ENCODE measurements at places on chromosomes 1 and 21. TPM values are rescaled to one million over a fixed set of nuclear protein-coding genes. Genes with fewer than 3 reads are reported as not detected.
A peak's percentile ranks its signal among the peaks of the same experiment; 100 is the strongest.

- no peaks in the 10 kb centered on the region for H3K36me3 ChIP-seq
- no peak overlapping the region for H3K4me3 ChIP-seq
- DNase-seq: no peak
- no peaks in the 10 kb centered on the region for H3K27me3 ChIP-seq
- H3K4me1 ChIP-seq: no peaks in the 10 kb centered on the region
Measured at GRCh38 chr1:91567583-91567982, 66.9 kb downstream of the CDC7 start.

DNA sequence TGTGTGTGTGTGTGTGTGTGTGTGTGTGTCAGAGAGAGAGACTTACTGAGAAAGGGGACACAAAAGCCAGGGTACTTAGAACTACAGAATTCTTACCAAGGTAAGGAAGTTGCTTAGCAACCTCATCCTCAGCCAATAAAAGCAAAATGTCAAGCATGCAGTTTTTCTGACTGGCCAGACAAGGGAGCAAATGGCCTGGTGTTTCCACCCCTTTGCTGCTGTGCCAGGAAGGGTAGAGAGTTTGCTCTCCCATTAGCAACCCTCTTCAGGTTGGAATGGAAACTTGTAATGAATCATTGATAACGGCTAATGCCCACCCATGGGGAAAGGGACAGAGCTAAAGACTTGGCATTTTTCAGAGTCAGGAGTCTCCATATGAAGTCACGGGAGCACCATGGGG, 10.6 kb downstream of the RXRG start:
- no peaks in the 10 kb centered on the region for H3K4me1 ChIP-seq
- DNase-seq: no peak
- H3K27ac ChIP-seq: no peak overlapping the region
- H3K36me3 ChIP-seq: no peaks in the 10 kb centered on the region
- no peaks in the 10 kb centered on the region for H3K27me3 ChIP-seq

GRCh38 chr1:44775930-44776729, 790 bp downstream of the RPS8 start:
- H3K36me3 ChIP-seq: no peaks in the 10 kb centered on the region
- peak overlapping the region; percentile 81 for H3K27ac ChIP-seq
- H3K4me3 ChIP-seq: peak overlapping the region; percentile 74
- peaks cover 5% of the 10 kb centered on the region for H3K4me1 ChIP-seq
- no peaks in the 10 kb centered on the region for H3K27me3 ChIP-seq
- no peak for DNase-seq

- no peaks in the 10 kb centered on the region for H3K4me1 ChIP-seq
- H3K4me3 ChIP-seq: no peak overlapping the region
- no peaks in the 10 kb centered on the region for H3K27me3 ChIP-seq
- H3K36me3 ChIP-seq: no peaks in the 10 kb centered on the region
Measured at GRCh38 chr21:41890355-41890754, 11.2 kb upstream of the PRDM15 start.

DNA sequence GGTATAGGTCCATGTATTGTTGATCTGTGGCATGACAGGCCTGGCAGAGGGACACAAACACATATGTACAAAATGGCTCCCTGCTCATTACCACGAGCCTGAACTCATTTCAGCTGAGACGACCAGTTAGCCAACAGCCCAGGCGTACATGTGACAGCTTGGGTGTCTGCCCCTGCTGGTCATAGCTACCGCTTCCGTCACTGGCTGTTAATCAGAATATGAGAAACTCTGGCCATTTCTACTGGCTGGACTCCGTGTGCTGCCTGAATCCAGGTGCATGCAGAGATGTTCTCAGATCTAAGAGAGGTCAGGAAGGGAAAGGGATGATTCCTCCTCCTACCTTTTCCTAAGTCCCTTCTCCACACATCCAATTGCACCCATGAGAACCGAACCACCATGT, 144.5 kb downstream of the PBX1 start:
- H3K27me3 ChIP-seq: no peaks in the 10 kb centered on the region
- H3K36me3 ChIP-seq: no peaks in the 10 kb centered on the region
- H3K4me3 ChIP-seq: no peak overlapping the region
- H3K27ac ChIP-seq: no peak overlapping the region
- DNase-seq: no peak

DNA sequence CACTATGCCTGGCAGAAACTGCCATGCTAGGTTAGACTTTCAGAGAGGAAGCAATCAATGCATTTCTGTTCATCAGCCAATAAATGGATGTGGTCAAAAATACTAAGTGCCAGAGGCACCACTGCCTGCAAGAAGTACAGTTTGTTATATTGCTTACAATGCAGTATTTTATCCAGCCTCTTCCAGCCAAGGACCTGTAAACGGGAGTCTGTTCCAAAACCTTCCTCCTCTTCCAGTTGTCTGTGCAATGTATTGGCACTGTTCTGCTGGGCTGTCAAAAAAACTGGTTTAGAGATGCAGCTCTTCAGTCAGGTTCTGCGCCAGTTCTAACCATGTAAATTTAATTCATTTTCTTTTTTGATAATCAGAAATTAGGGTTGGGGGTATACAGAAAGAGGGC, 175.7 kb downstream of the EIF4G3 start:
- no peaks in the 10 kb centered on the region for H3K36me3 ChIP-seq
- no peaks in the 10 kb centered on the region for H3K27me3 ChIP-seq
- no peak overlapping the region for H3K4me3 ChIP-seq
- peaks cover 2% of the 10 kb centered on the region for H3K4me1 ChIP-seq

- H3K36me3 ChIP-seq: no peaks in the 10 kb centered on the region
- no peak overlapping the region for H3K4me3 ChIP-seq
- no peaks in the 10 kb centered on the region for H3K27me3 ChIP-seq
- DNase-seq: no peak
- no peaks in the 10 kb centered on the region for H3K4me1 ChIP-seq
- no peak overlapping the region for H3K27ac ChIP-seq
Measured at GRCh38 chr1:178411756-178412399, 84.9 kb downstream of the CLEC20A start.

DNA sequence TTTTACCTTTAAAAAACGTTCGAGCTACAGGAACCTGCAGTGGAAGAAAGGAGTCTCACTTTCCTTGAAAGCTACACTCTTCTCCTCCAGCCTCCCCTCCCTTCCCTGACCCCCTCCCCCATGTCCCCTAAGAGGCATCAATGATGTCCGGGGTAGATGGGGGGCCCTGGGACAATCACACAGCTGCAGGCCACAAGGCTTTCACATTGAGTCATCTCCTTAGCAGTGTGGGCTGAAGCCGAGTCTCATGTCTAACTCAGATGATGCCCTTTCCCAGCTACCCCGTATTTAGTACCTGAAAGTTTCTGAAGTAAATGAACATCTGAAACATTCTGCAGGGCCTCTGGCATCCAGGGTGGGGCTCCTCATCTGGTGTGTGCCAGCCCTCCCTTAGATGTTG, 6.3 kb upstream of the GPR25 start:
- DNase-seq: no peak
- peaks cover 3% of the 10 kb centered on the region for H3K4me1 ChIP-seq
- no peak overlapping the region for H3K4me3 ChIP-seq
- no peak overlapping the region for H3K27ac ChIP-seq

CEP350 gene
- 16.2 TPM for polyA plus RNA-seq

- no peak overlapping the region for H3K27ac ChIP-seq
- no peak for DNase-seq
- H3K27me3 ChIP-seq: no peaks in the 10 kb centered on the region
- H3K36me3 ChIP-seq: no peaks in the 10 kb centered on the region
Measured at GRCh38 chr1:96308314-96308713, 413.3 kb upstream of the PTBP2 start.

CEP170 gene
- polyA plus RNA-seq: 25.6 TPM

DNA sequence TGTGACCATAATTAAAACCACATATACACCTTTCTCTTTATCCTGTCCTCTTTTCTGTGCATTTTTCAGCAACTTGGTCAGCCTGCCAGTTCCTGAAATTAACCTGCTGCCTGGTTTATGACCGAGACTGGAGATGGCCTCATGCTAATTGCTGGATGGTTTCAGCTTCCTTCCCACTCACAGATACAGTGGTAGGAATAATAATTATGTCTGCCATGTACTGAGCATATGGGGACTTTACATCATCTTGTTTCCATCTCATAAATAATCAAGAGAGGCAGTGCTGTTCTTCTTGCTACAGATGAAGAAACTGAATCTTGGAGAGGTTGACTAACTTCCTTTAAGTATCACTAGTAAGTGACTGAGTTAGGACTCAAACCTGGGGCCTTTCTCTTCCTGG, 148.2 kb downstream of the NOS1AP start:
- DNase-seq: no peak
- peaks cover 2% of the 10 kb centered on the region for H3K4me1 ChIP-seq
- H3K27ac ChIP-seq: no peak overlapping the region
- no peaks in the 10 kb centered on the region for H3K27me3 ChIP-seq

TEX38 gene
- 0.08 TPM for polyA plus RNA-seq

DNA sequence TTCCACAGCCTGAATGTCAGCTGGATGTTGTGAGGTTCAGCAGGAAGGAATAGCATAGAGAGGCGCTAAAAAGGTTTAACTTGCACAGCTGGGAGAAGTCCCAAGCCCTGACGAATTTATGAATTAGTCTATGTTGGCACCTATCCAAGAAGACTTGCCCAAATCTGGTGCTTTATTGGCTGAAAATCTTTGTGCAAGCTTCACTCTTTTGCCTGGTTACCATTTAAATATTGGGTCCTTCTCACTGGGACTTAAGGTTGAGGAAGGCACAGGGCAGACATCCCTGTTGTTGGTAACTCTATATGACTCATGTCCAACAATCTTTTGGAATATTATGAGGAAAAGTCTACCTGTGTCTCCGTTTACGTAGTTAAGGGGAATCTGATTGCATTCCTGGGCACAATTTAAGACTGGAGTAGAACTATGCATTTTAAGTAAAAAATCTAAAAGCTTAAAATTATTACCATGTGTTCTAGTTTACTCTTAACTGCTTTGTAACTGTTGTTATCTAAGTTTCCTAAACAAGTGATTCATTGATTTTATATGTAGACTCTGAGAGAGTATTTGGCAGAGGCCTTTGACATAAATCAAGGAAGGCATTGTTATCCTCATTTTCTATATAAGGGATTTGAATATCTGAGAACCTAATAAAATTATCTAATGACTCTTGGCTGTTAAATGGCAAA, 181.7 kb upstream of the DPYD start:
- no peak for DNase-seq
- H3K27me3 ChIP-seq: no peaks in the 10 kb centered on the region
- no peaks in the 10 kb centered on the region for H3K4me1 ChIP-seq
- H3K4me3 ChIP-seq: no peak overlapping the region
- H3K36me3 ChIP-seq: no peaks in the 10 kb centered on the region

PM20D1 gene
- polyA plus RNA-seq: 1.8 TPM

DNA sequence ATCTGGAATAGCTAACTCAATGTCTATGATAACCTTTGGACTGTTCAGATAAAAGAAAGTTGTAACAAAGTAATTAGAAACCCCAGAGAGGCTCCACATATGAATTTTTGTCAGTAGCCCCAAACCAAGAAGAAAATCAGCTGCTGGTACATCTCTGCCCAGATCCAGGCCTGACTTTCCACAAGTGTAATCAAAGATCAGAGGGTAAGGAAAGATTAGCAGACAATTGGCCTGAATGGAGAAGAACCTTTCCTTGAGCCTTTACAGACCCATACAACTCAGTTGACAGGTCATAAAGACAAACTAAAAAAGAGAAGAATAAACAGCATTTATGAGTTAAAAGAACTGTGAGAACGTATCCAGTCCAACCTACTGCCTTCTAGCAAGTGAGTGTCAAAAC, 366.7 kb upstream of the PKN2 start:
- H3K27ac ChIP-seq: no peak overlapping the region
- H3K4me3 ChIP-seq: no peak overlapping the region
- H3K4me1 ChIP-seq: no peaks in the 10 kb centered on the region
- no peaks in the 10 kb centered on the region for H3K27me3 ChIP-seq
- no peak for DNase-seq

GRCh38 chr21:41112740-41113692, 54.9 kb upstream of the BACE2 start:
- H3K4me3 ChIP-seq: no peak overlapping the region
- no peaks in the 10 kb centered on the region for H3K27me3 ChIP-seq
- no peak overlapping the region for H3K27ac ChIP-seq
- no peaks in the 10 kb centered on the region for H3K4me1 ChIP-seq
- DNase-seq: no peak
- H3K36me3 ChIP-seq: no peaks in the 10 kb centered on the region

TAS1R1 gene
- polyA plus RNA-seq: 0.74 TPM

DNA sequence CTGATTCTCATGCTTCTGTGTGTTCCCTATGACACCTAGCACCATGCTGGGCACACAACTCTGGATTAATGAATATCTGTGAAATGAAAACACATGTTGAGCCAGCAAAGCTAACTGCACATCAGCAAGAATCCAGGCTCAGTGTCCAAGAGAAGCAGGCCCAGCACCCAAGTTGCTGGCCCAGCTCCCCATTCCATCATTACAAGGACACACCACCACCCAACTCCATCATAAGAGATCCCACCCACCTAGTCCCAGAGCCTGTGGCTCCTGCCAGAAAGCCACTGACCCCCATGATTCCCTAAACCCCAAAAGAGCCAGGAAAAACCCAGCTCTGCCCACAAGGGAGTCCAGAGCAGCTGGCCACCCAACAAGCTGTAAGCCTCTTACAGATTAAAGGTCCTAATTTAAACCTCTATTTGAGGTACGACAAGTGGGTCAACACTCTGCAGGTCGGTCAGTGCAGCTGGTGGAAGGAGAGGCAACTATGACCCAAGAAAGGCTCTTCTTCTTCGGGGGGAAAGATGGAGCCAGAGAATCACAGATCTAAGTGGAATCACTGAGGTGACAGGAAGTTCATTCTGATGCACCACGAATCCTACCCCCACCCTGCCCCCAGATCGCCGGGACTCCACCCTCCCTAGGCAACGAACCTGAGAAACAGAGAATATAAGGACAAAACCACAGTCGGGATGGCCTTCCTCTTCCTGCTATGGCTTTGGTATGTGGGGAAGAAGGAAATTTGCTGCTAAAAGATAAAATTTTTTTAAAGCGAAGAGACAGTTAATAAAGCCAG, 58.2 kb downstream of the CD34 start:
- no peaks in the 10 kb centered on the region for H3K36me3 ChIP-seq
- H3K27me3 ChIP-seq: no peaks in the 10 kb centered on the region
- H3K4me3 ChIP-seq: no peak overlapping the region
- no peak overlapping the region for H3K27ac ChIP-seq
- no peak for DNase-seq

- H3K4me1 ChIP-seq: no peaks in the 10 kb centered on the region
- no peaks in the 10 kb centered on the region for H3K27me3 ChIP-seq
- H3K36me3 ChIP-seq: no peaks in the 10 kb centered on the region
- H3K27ac ChIP-seq: no peak overlapping the region
- H3K4me3 ChIP-seq: no peak overlapping the region
Measured at GRCh38 chr1:206903687-206904086, 6.4 kb downstream of the IL24 start.

DNA sequence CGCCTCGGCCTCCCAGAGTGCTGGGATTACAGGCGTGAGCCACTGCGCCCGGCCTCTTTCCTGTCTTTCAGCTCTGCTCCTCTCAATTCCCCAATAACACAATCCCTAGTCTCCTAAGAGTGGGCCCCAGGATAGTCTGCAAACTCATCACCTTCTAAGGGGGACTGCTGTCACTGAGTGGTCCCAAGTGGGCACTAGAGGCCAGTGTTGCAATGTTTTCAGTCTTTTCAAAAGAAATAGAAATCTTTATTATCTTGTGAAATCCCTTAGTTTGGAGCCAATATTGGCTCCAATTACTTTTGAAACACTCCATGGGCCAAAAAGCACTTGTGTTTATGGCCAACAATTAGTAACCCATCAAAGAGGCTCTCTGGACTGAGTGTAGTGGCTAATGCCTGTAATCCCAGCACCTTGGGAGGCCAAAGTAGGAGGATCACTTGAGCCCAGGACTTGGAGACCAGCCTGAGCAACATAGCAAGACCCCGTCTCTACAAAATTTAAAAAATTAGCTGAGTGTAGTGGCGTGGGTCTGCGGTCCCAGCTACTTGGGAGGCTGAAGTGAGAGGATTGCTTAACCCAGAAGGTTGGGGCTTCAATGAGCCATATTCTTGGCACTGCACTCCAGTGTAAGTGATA, 28.6 kb upstream of the ZNF697 start:
- H3K4me3 ChIP-seq: no peak overlapping the region
- peaks cover 11% of the 10 kb centered on the region for H3K4me1 ChIP-seq

Measured in ovary (tissue), 10 donors.